ENCODE measurements at places on chromosomes 4 and X. TPM values are rescaled to one million over a fixed set of nuclear protein-coding genes. Genes with fewer than 3 reads are reported as not detected.
A peak's percentile ranks its signal among the peaks of the same experiment; 100 is the strongest.

DNA sequence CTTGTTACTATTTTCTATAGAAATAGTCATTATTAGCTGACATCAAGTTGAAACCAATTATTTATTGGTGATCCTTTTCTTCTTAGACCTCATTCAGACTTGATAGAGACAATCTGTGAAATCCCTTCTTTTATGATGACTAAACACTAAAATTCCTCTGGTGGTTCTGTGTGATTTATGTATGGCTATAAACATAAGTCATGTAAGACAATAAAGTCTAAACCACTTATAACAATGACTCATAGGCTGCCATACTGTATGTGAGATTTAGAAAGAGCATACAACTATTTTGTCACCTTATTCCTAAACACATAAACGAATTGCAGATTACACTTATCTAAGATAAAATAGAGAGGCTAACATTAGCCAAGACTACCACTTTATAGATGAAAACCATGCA is 101.1 kb upstream of the PRR32 start:
- no peak for DNase-seq

DNA sequence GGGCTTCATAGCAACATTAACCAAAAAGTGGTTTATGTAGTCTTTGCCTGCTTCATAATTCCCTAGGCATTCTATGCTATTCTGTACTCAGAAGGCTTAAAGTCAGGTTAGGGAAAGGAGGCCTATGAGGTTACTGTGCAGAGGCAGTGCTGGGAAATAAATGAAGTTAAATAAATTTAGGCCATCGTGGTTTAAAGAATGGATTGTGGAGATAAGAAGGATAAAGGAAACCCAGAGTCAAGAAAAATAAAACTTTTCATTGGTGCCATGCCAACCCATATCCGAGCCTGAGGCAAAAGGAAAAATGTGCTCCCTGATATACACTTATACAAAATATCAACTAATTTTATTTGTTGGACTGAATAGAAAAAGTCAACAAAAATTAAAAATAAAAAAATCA is 70.2 kb downstream of the AR start:
- DNase-seq = no peak

- no peak for DNase-seq
Observed at GRCh38 chr4:60400593-60400992, 799.5 kb upstream of the ADGRL3 start.

DNA sequence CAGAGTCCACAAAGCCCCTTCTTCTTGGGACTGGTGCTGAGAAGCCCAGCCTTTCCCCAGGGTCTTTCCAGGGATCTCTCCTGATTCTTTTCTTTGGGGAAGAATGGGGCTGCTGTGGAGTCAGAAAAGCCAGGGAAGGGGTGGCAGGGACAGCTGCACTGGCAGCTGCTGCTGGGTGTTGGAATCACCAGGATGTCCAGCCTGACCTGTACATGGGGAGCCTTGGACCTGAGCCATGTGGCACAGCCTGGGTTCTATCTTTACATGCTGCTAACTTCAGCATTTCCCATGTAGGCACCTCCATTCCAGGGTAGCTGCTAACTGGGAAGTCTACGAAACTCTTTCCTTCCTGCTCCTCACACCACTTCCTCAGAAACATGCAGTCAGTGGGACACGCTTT is 36.0 kb downstream of the MED28 start:
- no peak for DNase-seq

DNA sequence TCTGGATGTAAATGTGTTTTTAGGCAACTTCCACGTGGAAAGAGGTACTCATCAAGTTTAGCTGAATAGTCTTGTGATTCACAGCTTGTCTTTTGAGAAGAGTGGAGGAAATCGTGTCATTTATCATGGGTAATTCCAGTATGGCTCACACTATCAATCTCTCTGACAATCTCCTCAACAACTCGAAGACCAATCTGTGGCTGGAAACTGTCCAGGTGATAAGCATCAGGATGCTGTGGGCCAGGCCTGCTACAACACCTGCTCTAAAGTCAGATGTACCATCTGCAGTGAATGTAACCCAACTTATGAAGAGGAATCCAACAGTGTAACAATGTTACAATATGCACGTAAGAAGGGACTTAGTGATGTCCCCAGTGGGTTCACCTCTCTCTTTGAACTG is 132.1 kb upstream of the GK2 start:
- no peak for DNase-seq

- DNase-seq = peak; percentile 71
Observed at GRCh38 chr4:69617083-69617694, 22.3 kb downstream of the UGT2A2 start.

GRCh38 chr4:93814722-93815121 is 13.8 kb upstream of the ATOH1 start:
- DNase-seq = peak; percentile 60

DNA sequence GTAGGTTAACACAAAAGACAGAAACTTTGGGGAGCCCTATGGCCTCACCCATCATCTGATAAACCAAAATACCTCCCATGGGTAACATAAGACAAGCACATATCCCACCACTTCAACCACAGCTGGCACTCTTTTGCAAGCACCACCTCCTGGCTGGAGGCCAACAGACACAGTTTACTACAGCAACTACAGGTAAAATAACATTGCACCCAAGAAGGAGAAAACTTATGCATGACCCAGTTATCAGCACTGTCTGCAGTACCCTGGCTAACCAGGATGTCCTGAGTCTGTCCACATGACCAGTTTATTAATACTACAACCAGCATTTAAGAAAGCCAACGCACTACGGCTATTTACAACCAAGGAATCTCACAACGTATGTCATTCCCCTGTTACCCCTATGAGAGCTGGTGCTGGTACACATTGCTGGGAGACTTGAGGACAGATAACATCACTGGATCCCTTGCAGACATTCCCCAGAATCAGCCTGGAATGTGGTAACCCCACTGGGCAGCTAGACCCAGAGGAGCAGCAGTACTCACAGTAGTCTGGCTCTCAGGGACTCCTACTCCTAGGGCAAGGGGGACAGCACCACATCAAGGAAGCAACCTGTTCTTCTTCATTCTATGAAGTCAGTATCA is 32.0 kb downstream of the ELF2 start:
- no peak for DNase-seq

GRCh38 chr4:166846939-166847338 is 387.4 kb downstream of the SPOCK3 start:
- DNase-seq = no peak

DNA sequence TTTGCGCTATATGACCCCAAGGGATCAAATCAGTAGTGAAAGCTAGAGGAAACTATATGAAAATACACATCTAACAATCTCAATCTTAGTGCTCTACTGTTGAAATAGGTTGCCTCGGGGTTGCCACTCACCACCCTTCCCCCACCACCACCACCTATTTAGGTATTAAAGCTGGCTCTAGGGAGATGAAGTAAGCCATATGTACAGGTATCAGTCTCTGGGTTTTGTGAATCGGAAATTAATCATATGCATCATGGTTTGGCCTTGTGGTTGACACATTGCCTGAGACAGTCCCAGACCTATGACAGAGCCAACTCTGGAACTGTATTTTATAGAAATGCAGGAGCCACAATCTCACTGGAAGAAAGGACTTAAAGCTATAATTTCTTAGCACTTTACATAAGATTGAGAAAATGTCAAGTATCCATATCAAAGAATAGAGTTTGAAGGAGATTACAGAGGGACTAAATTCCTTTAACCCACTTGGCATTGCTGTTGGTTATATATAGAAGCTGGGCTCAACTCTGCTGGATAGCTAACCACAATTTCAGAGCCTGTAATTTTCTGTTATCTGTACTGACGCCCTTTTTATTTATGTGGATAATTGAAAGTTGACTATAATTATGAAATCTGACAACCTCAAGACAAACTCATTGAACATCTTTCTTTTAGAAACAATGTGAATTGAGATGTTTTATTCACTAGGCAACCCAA is 26.7 kb upstream of the BMP2K start:
- no peak for DNase-seq

GRCh38 chr4:107467461-107467860 is 252.6 kb downstream of the PAPSS1 start:
- no peak for DNase-seq

- no peak for DNase-seq
Observed at GRCh38 chrX:72395237-72395636, 89.5 kb upstream of the CITED1 start.

DNA sequence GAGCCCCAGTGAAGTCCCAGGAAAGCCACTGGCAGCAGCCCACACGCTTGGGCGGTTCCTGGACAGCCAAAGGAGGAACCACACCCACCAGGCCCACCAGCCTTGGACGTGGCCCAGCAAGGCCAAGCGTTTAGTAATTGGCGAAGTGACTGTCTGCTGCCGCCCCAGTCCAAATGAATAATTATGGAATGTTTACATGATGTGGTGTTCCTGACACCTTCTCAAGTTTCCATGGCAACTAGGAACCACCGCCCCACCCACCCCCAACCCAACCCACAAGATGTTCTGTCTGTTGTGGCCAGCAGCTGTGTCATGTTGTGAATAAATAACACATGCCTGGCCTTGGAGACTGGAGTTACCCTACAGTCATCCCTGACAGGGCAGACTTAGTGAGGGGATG is 22.3 kb downstream of the APLN start:
- no peak for DNase-seq

DNA sequence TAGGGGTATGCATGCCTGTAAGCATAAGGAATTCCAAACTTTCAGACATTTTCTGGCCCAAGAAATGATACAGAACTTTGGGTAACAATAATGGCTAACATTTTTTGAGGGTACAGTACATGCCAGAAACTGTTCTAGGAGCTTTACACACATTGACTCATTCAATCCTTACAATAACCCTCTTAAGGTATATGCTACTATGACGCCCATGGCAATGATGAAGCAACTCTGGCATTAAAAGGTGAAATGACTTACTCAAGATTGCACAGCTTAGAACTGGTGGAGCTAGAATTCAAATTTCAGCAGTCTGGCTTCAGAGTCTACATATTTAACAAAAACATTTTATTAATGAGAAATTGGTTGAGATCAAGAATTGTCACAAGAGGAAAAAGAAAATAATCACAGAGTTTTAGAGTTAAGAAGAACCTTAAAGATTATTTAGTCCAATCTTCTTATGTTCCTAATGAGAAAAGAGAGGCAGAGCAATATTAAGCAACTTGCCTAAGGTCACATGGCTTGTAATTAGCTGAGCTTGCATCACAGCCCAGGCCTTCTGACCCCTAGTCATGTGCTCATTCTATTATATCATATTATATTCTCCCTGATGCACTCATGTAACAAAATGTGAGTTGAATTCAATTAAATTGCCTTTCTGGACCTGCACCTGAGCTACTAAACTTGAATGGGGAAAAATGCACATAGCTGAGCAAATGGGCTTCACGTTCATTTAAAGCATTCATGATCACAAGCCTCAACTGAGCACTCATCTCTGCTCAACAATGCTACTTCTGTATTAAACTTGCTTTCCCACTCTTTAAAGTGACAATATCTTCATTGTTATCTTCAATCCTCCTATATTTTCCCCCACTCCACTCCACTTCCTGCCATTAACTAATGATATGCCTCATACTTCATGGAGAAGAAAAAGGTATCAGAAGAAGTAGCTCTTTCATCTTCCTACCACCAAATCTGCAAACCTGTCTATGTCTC is 73.2 kb downstream of the ENOX2 start:
- DNase-seq = no peak

GRCh38 chrX:96770315-96770714 is 85.7 kb downstream of the DIAPH2 start:
- DNase-seq = peak; percentile 74

DNA sequence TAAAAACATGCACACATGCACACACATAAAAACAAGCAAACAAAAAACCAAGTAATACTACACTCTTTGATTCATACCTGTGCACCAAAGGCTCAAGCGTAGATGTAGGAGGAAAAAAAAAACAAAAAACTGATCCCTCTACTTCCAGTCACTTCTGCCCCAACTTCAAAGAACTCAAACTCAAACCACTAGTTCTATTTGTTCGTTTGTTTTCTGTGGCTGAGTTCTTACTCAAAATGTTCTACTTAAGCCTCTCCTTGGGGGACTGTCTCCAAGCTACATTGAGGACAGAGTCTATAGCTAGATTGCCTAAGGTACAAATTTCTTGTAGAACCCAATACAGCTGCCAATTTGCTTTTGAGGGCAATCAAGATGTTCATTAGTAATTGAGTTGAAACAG is 171.0 kb upstream of the ATOH1 start:
- DNase-seq = no peak

DNA sequence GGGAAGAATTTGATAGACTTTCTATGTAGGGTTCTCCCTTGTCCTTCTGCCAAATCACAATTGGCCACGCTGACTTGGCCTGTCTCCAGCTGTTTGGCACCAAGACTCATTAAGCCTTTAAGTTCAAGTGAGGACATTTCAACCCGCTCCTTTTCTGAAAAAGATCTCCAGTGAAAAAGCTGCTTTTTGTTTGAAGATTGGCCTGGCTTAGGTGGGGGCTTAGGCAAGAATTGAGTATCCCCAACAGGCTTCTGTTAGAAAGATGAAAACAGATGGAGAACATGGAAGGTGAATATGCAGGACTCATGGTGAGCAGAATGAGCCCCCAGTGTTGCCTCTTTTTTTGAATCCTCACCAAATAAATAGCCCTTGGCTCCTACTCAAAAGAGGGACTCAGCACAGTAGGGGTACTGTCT is 28.5 kb upstream of the LIMCH1 start:
- no peak for DNase-seq

Gene CLGN
- not detected for total RNA-seq

Gene TBX22
- not detected for total RNA-seq

Measured in Karpas-422 (cell line).